GM23338 (cell line): ENCODE measurements at places on chromosomes 2 and 18.

DNA sequence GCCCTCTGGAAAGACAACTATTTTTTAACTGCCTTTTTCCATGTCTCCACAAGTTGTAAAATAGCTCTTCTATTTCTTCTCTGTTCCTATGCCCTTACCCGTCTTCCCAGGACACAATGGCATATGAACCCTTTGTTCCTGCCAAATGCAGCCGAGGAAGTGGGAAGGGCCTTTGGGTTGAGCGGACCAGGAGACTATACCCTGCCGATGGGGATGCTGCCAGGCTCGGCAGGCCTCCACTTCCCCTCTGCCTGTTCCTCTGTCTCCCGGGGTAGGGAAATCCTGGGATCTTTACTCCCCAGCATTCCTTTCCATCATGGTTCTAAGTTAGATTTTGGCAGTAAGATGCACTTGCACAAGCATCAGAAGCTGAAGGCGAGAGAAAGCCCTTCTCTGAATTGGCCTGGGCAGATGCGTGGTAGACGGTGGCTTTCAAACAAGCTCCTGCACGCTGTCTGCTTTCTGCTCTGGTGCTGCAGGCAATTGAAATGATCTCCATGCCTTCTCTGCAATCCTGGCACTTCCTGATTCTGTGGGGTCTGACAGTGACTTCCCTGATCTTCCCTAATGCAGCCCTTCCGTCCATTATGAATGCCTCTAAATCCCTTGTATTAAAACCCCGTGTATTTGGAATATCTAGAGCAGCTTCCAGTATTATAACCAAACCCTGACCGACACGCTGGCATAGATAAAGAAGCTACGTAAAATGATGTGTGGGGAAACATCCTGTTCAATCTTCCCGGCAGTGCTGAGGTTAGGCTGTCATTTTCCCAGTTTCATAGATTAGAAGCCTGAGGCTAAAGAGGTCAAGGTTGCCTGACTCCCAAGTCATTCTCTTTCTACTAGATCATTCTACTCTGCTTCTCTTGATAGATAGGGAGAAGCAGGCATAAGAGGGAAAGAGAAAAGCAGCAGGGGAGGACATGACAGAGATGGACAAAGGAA is 69.8 kb downstream of the MCFD2 start:
- no peak for DNase-seq

- no peak for DNase-seq
Measured at GRCh38 chr2:14743861-14744260, 111.3 kb downstream of the LRATD1 start.

DNA sequence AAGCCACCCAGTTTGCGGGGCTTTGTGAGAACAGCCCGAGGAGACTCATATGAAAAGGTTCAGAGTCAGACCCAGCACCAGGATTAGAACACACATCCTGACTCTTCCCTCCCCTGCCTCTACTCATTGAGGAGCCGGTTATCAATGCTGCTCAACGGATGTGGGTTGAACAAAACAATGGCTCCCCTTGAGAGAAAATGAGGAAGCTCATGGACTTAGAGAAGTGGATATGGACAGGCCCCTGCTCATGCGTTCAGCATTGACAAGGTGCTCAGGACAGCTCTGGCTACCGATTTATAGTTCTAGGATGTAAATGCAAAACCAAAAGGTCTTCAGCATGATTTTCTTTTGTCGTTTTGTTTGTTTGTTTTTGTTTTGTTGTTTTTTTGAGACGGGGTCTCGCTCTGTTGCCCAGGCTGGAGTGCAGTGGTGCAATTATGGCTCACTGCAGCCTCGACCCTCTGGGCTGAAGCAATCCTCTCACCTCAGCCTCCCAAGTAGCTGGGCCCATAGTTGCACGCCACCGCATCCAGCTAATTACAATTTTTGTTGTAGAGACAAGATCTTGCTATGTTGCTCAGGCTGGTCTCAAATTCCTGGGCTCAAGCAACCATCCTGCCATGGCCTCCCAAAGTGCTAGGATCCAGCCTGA is 32.0 kb upstream of the AGAP1 start:
- no peak for DNase-seq

GRCh38 chr2:210503001-210503623 is 26.6 kb upstream of the LANCL1 start:
- DNase-seq = peak; percentile 77

DNA sequence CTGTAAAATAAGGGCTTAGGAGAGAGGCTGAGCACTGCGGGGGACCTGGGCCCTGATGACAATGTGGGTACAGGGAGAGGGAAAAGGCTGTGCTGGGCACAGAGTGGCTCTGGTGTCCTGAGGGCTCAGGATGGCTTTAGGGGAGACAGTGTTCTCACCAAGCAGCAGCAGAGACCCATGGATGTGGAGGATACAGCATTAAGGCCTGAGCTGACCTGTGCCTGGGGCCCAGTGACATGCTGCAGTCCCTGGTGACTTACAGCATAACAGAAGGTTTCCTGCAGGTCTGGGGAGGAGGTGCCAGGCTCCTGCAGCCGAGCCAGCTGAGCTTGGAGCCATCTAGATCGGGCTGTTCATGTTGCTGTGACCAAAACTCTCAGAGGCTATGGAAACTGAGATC is 191.3 kb upstream of the SMAD2 start:
- no peak for DNase-seq

GRCh38 chr2:216299588-216299987 is 72.7 kb downstream of the MARCHF4 start:
- no peak for DNase-seq

DNA sequence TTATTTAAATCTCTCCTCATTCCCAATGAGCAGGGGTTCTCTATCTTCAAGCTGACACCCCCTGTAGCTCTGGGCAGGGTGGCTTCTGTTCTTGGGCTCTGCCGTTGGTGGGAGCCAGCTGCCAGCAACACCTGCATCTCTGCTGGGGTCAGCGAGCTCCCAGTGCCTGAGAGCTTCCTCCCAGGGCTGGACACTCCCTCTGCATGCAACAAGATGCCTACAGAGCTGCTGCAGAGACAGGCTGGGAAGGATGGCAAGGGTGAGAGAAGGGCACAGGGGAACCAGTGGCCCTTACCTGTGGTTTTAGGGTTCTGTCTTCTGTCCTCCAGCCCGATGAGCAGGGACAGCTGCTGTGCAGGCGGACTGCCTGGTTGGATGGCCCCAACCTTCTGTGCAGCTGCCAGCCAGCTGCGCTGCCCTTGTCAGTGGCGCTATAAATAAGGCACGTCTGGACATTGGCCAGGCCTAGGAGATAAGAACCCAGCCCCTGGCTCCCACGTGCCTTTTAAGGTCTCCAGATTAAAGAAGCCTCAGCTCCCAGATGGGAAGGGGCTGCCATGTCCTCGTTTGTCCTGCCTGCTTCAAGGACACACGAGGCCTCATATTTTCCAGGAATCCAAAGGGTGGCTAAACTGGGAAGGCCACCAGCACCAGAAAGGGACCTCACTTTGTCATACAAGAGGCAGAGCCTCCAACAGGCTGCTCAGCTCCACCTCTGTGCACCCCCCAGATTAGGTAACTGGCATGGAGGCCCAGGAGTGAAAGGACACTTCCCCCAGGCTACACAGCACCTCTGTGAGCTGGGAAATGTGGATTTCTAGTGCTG is 39.5 kb upstream of the FHL2 start:
- DNase-seq = no peak

- no peak for DNase-seq
Measured at GRCh38 chr2:170084820-170085491, 93.0 kb upstream of the MYO3B start.

DNA sequence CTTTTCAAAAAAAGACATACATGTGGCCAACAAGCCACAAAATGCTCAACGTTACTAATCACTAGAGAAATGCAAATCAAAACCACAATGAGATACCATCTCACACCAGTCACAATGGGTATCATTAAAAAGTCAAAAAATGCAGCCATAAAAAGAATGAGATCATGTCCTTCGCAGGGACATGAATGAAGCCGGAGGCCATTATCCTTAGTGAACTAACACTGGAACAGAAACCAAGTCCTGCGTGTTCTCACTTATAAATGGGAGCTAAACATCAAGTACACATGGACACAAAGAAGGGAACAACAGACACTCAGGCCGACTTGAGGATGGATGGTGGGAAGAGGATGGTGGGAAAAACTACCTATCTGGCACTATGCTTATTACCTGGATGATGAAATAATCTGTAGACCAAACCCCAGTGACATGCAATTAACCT is 17.8 kb upstream of the ATL2 start:
- DNase-seq = no peak

- DNase-seq = no peak
Measured at GRCh38 chr2:96407919-96408550, 72.5 kb downstream of the NCAPH start.

- DNase-seq = no peak
Measured at GRCh38 chr2:98026927-98027522, 31.3 kb upstream of the TMEM131 start.

DNA sequence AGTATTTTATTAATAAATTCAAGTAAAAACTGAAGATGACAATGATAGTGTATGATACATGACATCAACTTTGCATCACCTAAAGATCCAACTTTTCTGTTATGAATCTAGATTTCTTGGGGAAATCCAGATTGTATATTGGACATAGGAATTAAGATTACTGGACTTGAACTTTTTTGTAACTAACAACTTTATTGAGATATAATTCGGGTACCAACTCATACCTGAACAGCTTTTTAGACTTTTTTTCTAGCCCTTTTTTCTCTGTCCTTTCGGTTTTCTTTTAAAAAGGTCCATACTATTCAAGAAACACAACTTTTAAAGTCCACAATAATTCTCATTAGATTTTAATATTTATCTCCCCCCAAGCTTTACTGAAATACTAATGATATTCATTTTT is 1.1 kb upstream of the SOCS6 start:
- DNase-seq = no peak

DNA sequence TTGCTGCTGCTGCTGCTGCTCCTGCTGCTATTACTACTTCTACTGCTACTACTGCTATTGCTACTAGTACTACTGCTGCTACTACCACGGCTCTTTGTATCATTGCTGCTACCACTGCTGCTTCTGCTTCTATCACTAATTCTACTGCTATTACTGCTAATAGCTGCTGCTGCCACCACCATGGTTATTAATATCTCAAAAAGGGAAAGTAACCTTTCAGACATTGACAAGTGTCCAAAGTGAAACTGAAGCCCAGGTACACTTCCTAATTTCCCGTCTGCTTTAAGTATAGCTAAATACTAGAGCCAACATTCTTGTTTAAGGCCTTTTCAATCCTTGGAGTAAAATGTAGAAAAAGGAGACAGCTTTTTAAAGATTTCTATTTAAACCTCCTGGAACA is 45.4 kb upstream of the EHBP1 start:
- DNase-seq = no peak

GRCh38 chr2:7673853-7674252 is 756.6 kb downstream of the RNF144A start:
- no peak for DNase-seq

DNA sequence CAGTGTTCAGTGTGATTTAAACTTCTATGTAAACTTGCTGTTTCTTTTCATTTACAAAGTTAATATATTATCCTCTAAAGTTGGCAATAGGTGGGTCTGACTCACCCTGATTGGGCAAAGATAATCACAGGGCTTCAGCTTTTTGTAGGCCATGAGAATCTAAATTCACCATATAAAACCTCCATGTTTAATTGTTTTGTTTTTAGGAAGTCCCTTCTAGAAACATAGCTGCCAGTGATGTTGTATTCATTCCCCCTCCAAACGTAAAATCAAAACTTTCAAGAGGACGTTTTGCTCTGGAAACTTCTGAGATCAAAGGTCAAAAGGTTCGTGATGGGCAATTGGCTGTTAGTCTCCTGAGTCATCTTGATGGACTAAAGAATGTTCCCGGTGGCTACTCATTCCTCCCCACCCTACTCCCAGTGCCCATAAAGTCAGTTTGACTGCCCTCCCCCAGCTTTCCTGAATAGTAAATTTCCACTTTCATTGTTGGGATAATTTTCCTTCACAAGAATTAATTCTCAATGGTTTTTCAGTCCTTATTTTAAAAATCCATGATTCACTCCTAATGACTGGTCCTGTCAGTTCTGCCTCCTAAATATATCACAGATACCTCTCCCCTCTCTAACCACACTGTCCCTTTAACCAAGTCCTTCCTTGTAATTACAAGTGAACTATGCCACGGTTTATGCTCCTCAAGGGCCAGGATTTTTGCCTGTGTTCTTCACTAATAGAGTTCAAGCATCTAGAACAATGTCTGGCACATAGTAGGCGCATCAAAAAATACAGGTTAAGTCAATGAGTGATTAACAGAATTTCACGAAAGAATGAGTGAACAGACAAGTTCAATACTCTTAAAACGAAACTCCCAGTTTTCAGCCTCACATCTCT is 164.4 kb upstream of the VRK2 start:
- DNase-seq = no peak

DNA sequence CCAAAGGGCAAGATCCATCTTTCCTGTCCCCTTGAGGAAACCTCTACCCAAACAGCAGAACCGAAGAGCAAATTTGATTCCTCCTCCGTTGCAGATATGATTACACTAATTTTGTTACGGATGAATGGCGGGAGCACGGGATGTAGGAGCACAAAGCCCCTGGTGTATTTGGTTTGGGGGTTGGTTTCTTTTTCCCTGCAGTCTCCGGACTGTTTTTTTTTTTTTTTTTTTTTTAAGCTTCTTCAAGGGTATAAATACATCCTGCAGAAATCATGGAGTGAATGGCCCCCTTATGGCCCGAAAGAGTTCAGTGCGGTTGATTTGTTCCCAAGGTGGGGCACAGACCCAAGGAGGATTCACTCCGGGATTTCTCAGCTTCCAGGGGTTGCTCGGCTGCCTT is 135.3 kb upstream of the SH3BP4 start:
- DNase-seq = no peak

- DNase-seq = no peak
Measured at GRCh38 chr2:225771701-225772100, 372.2 kb downstream of the NYAP2 start.

GRCh38 chr2:44741507-44741906 is 200.0 kb upstream of the SIX3 start:
- DNase-seq = no peak

GRCh38 chr2:72815655-72816278 is 10.1 kb downstream of the EXOC6B start:
- DNase-seq = peak; percentile 84
